ENCODE measurements at places on chromosomes 3 and 15.
A peak's percentile ranks its signal among the peaks of the same experiment; 100 is the strongest.

- DNase-seq = no peak
These were observed 59.4 kb downstream of the DENND4A start for GRCh38 chr15:65732698-65733097.

- DNase-seq = no peak
These were observed at the start of gene COL6A6 for GRCh38 chr3:130516645-130517512. Gene COL6A6, plus strand, starts transcription at chr3:130517177. Its CDS starts 43,188 bp downstream, at chr3:130560365.

GRCh38 chr15:47273864-47274263 is 443.4 kb upstream of the SEMA6D start:
- DNase-seq = no peak

- no peak for DNase-seq
These were observed 16.9 kb upstream of the ZFYVE19 start for GRCh38 chr15:40789999-40790398.

DNA sequence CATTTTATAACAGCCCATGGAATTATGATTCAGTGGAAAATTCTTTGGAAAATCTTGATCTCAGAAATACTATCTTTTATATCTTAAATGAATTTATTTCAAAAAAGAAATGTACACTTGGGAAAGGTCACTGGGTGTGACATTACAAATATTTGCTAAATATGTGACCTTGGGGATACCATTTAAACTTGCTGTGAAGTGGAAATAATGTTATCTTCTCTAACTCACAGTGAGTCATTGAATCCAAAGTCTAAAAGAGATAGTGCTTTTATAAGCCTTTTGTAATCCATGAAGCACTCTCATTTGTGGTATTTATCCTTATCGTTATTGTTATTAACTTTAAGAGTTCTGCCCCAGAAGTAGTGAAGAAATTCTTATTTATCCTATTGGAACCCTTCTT is 289.8 kb upstream of the SEMA6D start:
- DNase-seq = no peak

DNA sequence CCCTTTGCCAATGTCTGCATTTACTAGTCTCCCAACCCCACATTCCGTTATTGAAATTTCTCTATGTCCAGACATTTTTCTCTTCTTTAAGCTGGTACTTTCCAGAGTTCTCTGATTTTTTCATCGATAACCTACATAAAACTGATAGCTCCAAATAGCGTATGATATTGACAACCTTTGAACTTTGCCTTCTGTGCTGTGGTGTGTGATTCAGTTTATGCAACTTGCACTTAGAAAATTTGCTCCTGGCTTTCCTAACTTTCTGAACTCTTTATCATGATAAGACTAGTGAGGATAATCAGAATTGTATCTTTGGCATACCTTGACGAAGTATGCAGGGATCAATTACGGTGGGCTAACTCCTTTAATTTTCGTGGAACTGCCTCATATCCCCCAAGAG is 1261.3 kb downstream of the SI start:
- no peak for DNase-seq

DNA sequence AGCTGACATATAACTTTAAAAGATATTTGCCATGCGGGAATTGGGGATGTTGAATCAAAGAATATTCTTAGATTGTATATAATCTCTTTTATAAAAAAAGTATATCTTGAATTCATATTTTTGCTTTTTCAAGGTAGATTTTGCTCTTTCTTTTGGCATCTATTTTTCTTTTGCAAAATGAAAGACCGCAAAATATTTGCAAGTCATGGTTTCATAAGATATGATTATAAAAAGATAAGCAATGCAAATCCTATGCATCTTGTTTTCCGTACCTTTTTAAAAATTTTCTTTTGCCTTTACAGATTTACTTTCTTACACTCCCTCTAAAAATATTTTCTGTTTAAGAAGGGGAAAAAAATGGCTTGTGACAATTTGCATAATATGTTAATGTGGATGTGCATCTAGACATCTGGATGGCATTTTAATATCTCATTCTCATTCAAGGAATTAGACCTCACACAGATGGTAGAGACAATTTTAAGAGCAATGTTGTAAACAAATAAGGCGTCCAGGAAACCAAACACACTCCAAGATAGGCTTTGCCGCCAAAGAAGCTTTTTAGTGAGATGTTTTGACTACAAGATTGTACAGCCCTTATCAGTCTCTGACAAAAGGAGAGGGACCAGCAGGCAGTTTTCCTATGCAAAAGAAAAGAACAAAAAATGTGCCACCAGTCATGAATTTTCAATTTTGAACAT is 371.1 kb downstream of the CHL1 start:
- no peak for DNase-seq

GRCh38 chr3:37571269-37571668 is 290.4 kb upstream of the CTDSPL start:
- no peak for DNase-seq

DNA sequence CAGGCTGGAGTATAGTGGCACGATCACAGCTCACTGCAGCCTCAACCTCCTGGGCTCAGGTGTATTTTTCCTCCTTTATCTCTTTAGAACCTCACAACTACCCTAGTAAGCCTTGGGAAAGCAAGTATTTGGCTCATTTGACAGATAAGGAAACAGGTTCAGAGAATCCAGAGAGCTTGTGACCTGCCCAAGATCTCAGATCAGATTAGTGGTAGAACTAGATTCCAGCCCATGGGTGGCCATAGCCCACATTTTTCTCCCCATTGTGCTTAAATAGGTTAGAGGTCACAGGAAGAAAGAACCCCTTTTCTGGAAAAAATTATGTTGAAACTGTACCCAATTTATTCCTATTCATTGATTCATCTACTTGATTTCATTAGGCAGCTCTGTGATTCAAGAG is 64.3 kb downstream of the TSC22D2 start:
- no peak for DNase-seq

DNA sequence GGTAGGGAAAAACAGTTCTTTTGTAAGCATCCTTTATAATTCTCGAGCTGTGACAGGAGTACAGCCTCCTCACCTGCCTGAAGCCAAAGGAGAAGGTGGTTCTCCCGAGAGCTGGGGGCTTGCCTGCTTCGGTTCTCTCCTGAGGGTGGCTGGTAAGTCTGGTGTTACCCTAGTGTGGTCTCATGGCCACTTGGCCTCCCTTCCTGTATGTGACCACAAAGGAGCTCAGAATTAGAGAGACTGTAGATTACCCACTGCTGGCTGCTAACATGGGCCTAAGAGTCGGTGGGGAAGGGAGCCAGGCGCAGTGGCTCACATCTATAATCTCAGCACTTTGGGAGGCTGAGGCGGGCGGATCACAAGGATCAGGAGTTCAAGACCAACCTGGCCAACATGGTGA is 12.6 kb downstream of the PDHB start:
- DNase-seq = no peak

DNA sequence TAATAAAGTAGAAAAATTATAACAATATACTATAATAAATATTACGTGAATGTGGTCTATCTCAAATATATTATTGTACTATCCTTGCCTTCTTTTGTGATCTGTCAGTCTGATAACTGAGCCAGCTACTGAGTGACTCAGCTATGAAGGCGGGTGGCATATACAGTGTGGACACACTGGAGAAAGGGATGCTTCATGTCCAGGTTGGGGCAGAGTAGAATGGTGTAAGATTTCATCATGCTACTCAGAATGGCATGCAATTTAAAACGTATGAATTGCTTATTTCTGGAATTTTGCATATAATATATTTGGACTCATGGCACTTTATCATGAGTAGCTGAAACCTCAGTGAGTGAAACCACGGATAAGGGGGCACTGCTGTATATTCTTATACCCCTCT is 172.9 kb upstream of the TBC1D5 start:
- DNase-seq = no peak

DNA sequence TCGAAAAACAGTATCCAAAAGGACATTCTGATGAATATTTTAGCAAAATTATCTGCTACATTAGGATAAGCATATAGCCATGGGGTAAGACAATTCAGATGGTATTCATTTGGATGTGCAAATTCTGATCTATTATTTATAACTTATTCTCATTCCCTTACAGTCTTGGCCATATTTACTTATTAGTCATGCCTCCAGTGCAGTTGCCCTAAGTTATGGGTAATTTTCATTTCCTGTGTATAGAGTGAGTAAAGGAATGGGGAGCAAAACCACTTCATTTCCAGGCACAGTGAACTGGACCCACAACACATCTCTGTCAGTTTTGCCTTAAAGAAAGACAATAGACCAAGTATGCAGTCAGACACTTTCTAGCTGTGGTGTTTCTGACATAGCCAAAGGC is 134.3 kb downstream of the POLQ start:
- DNase-seq = no peak

- DNase-seq = no peak
These were observed 232.9 kb upstream of the RGMA start for GRCh38 chr15:93321881-93322282.

- DNase-seq = peak; percentile 24
These were observed 24.3 kb upstream of the FLNB start for GRCh38 chr3:57983734-57984518.

- DNase-seq = no peak
These were observed 10.1 kb downstream of the ENTPD3 start for GRCh38 chr3:40397129-40397528.

DNA sequence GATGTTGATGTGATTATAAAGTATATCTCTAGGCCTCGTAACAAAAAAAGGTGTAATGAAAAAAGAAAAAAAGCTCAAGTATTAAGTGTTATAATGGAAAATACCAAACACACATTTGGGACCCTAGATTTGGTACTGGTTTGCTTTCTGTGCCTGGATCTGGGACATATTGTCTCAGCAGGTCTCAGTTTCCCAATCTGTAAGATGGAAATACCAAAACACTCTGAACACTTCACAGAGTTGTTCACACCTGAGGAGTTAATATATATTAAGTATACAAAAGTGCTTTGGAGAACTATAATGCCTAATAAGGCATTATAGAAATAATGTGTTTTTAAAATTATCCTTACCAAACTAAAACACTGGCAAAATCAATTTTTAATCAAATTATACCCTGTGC is 60.0 kb downstream of the CLASP2 start:
- DNase-seq = no peak

GRCh38 chr3:138941259-138941885 is 5.6 kb downstream of the FOXL2 start:
- DNase-seq = no peak

- no peak for DNase-seq
These were observed 2.8 kb downstream of the DUSP7 start for GRCh38 chr3:52053307-52054304.

DNA sequence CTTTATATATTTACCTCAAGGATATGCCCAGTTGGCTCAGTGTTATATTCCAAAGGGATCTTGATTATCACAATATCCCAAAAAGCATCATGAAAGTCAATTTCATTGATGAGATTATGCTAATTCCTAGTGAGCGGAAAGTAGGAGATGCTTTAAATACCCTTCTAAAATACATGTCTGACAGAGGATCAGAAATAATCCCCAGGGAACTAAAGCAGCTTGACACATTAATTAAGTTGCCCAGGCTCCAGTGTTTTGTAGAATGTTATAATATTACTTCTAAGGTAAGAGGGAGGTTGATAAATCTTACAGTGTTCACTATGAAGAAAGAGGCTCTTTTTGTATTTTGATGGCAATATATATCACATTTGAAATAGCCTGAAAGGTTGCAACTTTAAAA is 767.5 kb upstream of the ROBO1 start:
- DNase-seq = no peak

GRCh38 chr15:51837792-51838251 is 8.4 kb downstream of the TMOD3 start:
- no peak for DNase-seq

Measured in NCI-H2029 treated with DMSO at 0.1 percent for 48 hours (cell line).